ENCODE measurements at places on chromosomes 2 and 18.

- DNase-seq = no peak
Measured at GRCh38 chr18:28768791-28769768, 592.1 kb upstream of the CDH2 start.

GRCh38 chr2:137182071-137182470 lies 416.7 kb downstream of the THSD7B start:
- no peak for DNase-seq

DNA sequence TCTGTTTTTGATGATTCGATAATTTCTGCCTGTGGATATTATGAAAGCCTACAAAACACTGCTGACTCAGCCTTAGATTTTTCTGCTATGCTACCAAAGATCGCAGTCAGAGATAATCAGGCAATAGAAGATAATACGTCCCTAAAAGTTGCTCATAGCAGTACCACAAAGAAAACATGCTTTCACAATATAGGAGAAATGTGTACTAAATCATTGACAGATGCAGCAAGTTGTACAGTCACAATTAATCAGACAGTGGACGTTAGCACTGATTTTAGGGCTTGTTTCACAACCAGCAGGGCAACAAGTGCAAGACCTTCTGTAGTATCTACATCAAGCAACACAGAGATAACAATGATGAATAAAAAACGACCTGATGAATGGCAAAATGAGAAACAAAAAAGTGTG lies 19.5 kb downstream of the RBM44 start:
- DNase-seq = no peak

- no peak for DNase-seq
Measured at GRCh38 chr2:39642051-39642718, 23.5 kb upstream of the TMEM178A start.

- no peak for DNase-seq
Measured at GRCh38 chr18:24761765-24762164, 301.3 kb downstream of the HRH4 start.

DNA sequence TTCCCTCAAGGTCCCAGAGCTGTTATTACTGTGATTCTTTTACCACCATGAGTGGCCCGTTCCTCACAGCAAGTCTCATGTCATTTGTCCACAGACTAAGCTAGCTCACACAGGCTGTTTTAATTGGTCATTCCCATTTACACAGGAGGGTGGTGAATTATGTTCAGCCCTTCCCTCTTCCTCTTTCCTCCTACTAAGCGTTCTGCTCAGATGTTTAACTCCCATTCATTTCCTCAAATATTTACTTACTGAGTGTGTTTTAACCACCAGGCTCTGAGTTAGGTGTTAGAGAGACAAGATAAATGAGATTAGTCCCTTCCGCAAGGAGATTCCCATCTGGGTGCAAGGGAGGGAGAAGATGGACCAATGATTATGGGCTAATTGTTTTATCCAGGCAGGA lies 403.6 kb upstream of the ACVR2A start:
- no peak for DNase-seq

DNA sequence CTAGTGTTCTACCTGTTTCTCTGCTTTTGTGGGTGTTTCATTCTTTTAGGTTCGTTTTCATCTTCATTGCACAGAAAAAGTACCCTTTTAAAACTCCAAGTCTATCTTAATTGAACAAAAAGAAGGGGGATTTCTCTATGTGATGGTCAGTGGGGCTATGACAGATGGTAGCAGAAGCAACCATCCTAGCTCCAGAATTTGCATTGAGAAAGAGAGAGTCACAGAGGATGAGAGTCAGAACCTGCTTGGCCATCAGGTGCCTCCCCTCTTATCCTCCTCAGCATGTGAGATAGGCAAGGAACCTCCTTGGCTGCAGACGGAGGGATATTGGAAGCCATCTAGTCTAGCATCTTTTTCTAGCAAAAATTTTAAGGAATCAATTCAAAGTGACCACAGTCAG lies 398.0 kb upstream of the DCC start:
- no peak for DNase-seq

DNA sequence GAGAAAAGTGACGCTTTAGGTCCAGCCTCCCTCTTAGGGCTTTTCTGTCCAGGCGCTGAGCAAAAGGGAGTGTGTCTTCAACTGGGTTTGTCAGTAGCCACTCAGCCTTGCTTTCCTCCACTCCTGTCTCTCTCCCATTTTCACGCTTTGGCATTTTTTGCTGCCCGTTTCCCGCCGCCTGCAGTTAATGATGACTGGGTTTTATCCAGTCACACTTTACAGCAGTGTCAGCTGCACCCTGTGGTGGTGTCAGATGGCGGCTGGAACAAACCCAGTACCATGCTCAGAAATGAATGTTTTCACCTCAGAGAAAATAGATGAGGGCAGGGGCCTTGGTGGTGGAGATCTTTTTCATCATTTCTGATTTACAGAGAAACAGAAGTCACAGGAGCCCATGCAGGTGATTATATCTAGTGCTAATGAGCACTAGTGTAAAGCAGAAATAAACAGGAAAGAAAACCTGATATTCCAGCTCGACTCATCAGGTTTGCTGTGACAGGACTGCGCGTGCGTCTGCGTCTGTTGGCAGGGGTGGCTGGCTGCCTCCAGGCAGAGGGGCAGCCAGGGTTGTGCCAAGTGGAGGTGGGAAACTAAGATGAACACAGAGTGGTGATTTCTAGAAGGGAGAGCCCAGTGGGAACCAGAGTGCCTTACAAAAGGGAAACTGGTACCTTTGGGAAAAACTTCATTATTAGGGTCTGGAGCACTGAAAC lies 139.9 kb downstream of the TANC1 start:
- DNase-seq = no peak

GRCh38 chr2:196598846-196599245 lies 40.7 kb upstream of the CCDC150 start:
- DNase-seq = no peak

DNA sequence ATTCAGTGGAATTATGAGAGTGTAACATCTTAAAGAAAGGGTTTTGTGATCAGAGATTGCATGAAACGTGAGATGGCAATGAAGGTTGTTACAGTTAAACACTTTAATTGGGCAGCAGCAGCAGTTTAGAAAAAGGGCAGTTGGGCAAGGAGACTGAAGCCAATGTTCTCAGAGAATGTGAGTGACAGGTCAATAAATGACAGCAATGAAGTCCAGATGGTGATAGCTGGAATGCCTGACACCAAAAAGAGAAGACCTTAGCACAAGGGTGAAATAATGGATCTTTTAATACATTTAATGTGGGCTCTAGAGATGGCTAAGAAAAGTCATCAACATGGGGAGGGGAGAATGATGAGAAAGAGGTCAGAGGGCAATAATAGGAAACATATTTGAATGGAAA lies 89.4 kb upstream of the CDH7 start:
- no peak for DNase-seq

GRCh38 chr2:20173064-20173463 lies 51.9 kb downstream of the SDC1 start:
- no peak for DNase-seq

GRCh38 chr18:25795213-25795612 lies 295.2 kb downstream of the SS18 start:
- no peak for DNase-seq

- no peak for DNase-seq
Measured at GRCh38 chr2:170238776-170239175, 60.8 kb downstream of the MYO3B start.

DNA sequence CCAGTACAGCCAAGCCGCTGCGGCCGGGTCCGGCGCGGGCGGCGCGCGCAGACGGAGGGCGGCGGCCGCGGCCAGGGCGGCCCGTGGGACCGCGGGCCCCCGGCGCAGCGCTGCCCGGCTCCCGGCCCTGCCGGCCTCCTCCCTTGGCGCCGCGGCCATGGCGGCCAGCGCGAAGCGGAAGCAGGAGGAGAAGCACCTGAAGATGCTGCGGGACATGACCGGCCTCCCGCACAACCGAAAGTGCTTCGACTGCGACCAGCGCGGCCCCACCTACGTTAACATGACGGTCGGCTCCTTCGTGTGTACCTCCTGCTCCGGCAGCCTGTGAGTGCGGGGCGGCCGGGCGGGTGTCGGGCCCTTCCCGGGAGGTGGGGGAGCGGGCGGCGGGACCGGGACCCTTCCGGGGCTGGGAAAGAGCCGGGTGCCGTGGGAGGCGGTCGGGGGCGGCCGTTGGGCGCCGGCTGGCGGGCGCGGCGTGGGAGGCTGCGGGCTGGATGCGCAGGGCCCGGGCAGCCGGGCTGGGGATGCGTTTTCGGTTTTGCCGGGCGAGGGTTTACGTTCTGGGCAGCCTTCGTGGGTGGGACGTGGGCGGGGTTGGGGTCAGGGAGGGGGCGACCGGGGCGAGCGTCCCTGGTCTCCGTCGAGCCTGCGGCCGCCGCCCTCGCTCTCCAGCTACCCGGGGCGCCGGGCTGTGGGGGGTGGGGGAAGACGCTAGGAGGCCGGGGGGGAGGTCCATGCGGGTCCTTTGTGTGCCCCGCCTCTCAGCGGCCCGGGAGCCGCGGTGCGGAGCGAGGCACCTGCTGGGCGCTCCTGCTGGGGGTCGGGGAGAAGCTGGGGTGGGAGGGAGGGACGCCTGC lies 537 bp downstream of the AGFG1 start:
- no peak for DNase-seq

DNA sequence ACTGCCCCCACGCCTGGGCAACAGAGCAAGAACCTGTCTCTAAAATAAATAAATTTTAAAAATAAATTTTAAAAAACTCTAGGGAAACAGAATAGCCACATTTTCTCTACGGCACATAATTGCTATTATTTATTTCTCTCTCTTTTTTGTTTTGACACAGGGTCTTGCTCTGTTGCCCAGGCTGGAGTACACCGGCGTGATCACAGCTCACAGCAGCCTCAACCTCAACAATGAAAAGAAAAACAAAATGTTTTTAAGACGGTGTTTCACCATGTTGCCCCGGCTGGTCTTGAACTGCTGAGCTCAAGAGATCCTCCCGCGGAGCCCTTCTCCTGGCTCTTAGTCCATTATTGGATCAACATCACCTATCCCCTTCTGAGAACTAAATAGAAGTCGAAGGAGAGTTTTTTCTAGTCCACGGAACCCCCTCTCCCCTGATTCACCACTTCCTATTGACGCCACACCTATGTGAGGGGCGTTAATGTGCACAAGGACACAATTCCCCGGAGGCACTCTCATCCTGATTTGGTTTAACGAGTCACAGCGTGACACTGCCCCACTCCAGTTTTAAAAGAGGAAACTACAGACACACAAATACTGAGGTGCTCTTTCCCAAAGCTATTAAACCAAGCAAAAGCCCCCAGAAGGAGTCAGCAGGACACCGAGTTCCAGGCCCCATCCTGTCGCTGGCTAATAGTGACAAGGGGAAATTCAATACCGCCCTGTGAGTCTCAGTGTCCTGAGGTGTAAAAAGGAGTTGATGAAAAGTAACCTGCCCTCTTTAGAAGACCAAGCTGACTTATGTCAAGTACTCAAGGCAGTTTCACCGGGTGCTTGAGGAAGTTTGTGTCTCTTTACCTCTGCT lies 1.1 kb downstream of the NPC1 start:
- DNase-seq = no peak

GRCh38 chr18:55982992-55983391 lies 395.0 kb upstream of the TCF4 start:
- no peak for DNase-seq
